Kidney (tissue), 22 donors: ENCODE measurements at places on chromosomes 7 and 10. TPM values are rescaled to one million over a fixed set of nuclear protein-coding genes. Genes with fewer than 3 reads are reported as not detected.

DNA sequence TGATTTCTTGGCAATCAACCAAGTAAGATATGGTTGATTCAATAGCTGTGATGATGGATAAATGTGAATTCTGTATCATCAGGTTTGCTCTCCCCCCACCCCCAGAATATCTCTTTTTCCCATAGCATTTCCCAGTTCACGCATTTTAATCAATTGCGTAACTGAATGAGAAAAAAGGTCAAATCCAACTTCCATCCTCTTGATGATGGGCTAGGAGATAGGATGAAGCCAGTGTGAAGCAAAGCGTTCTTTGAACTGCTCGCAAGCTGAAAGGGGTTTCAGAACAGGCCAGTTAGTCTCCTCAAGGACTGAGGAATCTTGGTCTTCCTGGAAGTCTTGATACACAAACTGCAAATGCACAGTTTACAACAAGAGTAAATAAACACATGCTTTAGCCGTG, 94.5 kb upstream of the ARMC3 start:
- no peak for DNase-seq
- H3K4me1 ChIP-seq = peaks cover 2% of the 10 kb centered on the region
- no peaks in the 10 kb centered on the region for H3K36me3 ChIP-seq
- no peaks in the 10 kb centered on the region for H3K27me3 ChIP-seq

DNA sequence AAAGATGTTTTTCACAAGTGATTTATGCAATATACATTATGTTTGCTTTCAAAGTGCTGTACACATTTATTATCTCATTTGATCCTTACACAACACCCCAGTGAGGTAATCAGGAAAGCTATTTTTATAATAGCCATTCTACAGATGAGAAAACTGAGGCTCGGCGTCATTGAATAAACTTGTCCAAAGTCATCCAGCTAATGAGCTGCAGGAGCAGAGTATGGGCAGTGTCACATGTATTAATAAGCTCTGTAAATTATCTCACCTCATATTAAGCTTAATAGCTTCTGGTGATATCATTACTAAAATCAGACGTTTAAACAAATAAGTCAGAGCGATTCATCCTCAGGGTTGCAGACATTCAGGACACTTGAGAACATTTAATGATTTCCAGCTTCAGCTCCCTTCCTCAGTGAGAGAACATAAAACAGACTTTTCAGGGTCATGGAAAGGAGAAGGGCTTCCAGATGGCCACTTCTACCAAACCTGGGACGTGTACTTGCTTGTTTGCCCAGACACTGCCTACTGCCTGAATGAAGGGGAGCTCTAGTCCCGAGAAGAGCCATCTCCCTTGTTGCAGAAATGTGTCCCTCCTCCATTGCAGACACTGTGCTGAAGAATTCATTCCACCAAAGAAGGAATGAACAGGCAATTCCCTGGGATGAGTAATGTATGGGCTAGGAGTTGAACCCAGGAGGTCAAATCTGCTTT, 20.5 kb upstream of the FZD1 start:
- H3K27me3 ChIP-seq = no peaks in the 10 kb centered on the region
- no peak overlapping the region for H3K27ac ChIP-seq
- no peak overlapping the region for H3K4me3 ChIP-seq
- no peaks in the 10 kb centered on the region for H3K4me1 ChIP-seq

DNA sequence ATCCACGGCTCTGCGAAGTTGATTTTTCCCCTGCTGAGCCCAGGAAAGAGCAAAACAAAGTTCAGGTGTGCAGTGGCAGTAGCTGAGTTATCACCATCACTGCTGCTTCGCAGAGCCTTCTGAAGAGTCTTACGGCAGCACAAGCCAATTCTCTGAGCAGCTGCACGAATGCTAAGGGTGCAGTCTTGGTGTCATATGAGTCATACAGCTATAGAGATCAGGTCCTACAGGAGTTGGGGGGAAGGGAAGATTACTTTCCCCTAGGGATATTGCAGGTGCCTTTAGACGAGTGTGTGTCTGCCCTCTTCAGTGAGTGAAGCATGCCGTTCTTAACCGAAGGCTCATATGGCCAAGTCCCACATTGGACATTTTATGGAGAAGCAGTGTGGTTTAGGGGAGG, 227.8 kb downstream of the CELF2 start:
- H3K36me3 ChIP-seq = no peaks in the 10 kb centered on the region
- DNase-seq = no peak
- no peak overlapping the region for H3K4me3 ChIP-seq
- H3K27ac ChIP-seq = no peak overlapping the region
- no peaks in the 10 kb centered on the region for H3K27me3 ChIP-seq

- no peaks in the 10 kb centered on the region for H3K36me3 ChIP-seq
- H3K27me3 ChIP-seq = no peaks in the 10 kb centered on the region
- no peak overlapping the region for H3K4me3 ChIP-seq
- no peaks in the 10 kb centered on the region for H3K4me1 ChIP-seq
- no peak overlapping the region for H3K27ac ChIP-seq
These were observed 191.8 kb downstream of the CACNB2 start for GRCh38 chr10:18332048-18332447.

DNA sequence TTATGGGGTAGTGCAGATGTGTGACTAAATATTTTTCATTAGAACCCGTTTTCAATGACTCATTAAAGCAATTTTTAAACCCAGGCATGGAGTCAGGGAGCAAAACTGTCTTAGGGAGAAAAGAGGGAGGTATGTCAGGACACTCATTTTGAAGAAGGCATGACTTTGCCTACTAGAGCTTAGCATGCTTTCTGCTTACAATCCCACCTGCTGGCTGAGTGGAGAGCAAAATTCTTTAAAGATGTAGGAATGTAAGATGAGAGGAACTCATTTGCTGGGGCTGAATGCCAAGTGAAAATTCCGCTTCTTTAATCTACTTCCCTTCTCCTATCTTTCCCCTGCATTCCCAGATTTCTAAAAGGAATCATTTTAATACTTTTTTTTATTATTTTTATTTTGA, 232.6 kb downstream of the GALNT17 start:
- no peak overlapping the region for H3K27ac ChIP-seq
- H3K36me3 ChIP-seq = no peaks in the 10 kb centered on the region
- no peak for DNase-seq
- no peak overlapping the region for H3K4me3 ChIP-seq
- no peaks in the 10 kb centered on the region for H3K4me1 ChIP-seq

DNA sequence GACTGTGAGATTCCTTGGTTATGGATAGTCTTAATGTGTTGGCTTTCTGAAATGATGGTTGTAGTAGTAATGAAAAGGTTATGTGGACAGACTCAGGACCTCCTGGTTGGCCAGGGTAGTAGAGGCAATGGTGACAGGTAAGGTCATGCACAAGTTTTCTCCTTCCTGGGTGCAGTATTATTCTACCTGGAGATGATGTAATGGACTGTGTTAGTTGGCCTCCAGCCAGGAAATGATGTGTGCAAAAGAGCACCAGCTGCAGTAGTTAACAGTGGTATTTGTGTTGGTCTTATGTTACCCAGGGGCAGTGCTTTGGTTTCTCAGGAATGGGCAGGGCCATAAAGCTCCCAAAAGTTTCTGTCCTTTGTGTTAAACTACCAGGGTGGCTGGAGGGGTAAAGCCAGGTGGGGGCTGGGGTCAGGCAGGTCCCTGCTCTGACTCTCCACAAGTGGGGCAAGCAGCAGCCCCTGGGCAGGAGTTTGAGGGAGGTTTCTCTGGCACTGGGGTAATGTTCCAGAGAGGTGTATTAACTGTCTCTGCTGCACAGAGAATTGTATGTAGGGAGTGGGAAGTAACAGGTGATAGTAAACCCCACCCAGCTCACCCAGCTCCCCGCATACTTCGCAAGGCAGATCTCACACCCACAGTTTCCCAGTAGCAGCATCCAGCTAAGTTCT, 36.3 kb downstream of the GPR22 start:
- H3K27me3 ChIP-seq = no peaks in the 10 kb centered on the region
- no peak overlapping the region for H3K27ac ChIP-seq
- peak; percentile 51 for DNase-seq
- H3K36me3 ChIP-seq = peaks cover 5% of the 10 kb centered on the region
- peaks cover 6% of the 10 kb centered on the region for H3K4me1 ChIP-seq

- peaks cover 32% of the 10 kb centered on the region for H3K4me1 ChIP-seq
- no peaks in the 10 kb centered on the region for H3K36me3 ChIP-seq
- DNase-seq = peak; percentile 82
- peak overlapping the region; percentile 70 for H3K4me3 ChIP-seq
- H3K27ac ChIP-seq = peak overlapping the region; percentile 88
These were observed 8.3 kb downstream of the HOXA4 start for GRCh38 chr7:27122077-27122910.

GRCh38 chr10:117112220-117112619, 25.9 kb downstream of the VAX1 start:
- H3K4me3 ChIP-seq = no peak overlapping the region
- no peak for DNase-seq
- no peak overlapping the region for H3K27ac ChIP-seq
- H3K36me3 ChIP-seq = no peaks in the 10 kb centered on the region

DNA sequence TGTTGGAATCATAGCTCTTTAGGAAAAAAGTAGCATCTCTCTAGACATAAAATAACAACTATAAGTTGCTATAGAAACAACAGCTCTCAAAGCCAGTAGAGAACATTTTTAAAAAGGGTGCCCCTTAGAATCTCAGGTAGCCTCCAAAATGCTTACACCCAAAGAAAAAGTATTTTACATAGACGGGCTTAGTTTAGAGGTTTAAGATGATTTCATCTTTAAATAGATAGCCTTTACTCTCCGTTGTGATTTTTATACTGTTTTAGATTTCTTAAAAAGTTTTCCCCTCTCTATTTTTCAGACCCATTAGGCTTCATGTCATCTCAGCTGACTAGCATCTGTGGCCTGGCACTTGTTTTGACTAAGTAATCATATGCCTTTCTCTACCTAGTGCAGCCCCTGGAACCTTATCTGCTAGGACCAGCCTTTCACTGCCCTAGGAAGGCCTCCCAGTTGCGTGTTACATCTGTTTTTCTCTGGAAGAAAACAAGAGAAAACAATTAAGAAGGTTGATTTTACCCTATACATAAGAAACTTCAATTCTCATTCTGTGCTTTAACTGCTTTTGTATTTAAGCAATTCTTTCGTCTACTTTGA, 6.9 kb upstream of the BPGM start:
- no peak overlapping the region for H3K4me3 ChIP-seq
- H3K36me3 ChIP-seq = no peaks in the 10 kb centered on the region
- H3K4me1 ChIP-seq = peaks cover 6% of the 10 kb centered on the region
- no peaks in the 10 kb centered on the region for H3K27me3 ChIP-seq

GRCh38 chr7:24966802-24967201, 13.2 kb downstream of the OSBPL3 start:
- no peaks in the 10 kb centered on the region for H3K36me3 ChIP-seq
- H3K4me3 ChIP-seq = no peak overlapping the region
- peak overlapping the region; percentile 62 for H3K27ac ChIP-seq
- H3K4me1 ChIP-seq = no peaks in the 10 kb centered on the region

- H3K4me3 ChIP-seq = no peak overlapping the region
- H3K27me3 ChIP-seq = no peaks in the 10 kb centered on the region
- no peaks in the 10 kb centered on the region for H3K36me3 ChIP-seq
- H3K27ac ChIP-seq = no peak overlapping the region
These were observed 87.5 kb downstream of the NEBL start for GRCh38 chr10:20809631-20810030.

DNA sequence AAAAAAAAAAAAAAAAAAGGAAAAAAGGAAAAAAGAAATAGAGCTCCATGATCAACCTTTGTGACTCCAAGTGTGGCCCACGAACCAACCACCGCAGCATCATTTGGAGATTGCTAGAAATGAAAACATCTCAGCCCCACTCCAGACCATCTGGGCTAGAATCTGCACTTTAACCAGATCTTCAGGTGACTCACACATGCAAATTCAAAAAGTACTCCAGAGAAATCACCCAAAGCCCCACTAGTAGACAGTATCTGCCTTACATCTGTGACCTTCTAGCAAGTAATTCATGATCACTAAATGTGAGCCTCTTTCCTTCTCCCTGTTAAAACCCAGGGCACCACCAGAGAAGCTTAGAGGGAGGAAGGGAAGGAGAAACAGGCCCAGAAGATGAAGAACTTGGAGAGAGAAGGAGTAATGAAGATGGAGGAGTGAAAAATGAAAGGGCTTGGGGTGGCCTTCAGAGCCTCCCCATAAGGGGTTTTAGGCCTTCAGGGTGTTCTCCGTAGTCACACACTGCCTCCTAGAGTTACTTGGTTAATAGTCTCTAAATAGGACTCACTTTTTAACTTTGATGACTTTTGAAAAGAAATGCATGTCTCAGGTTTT, 94.0 kb downstream of the SLC37A3 start:
- H3K36me3 ChIP-seq = no peaks in the 10 kb centered on the region
- no peak for DNase-seq
- no peaks in the 10 kb centered on the region for H3K4me1 ChIP-seq

- no peaks in the 10 kb centered on the region for H3K36me3 ChIP-seq
- H3K27me3 ChIP-seq = no peaks in the 10 kb centered on the region
- H3K4me1 ChIP-seq = no peaks in the 10 kb centered on the region
- no peak for DNase-seq
- H3K4me3 ChIP-seq = no peak overlapping the region
These were observed 94.5 kb downstream of the ETV1 start for GRCh38 chr7:13894954-13895353.

Gene LLCFC1
- not detected for total RNA-seq

Gene RNF133
- total RNA-seq = 1.3 TPM

Gene CYP26C1
- total RNA-seq = 0.35 TPM

Gene MEST
- 31.0 TPM for total RNA-seq

Gene CYP2C8
- total RNA-seq = 1.4 TPM

Gene VENTX
- total RNA-seq = 3.3 TPM
